ENCODE measurements at places on chromosomes 2 and 18.
A peak's percentile ranks its signal among the peaks of the same experiment; 100 is the strongest.

DNA sequence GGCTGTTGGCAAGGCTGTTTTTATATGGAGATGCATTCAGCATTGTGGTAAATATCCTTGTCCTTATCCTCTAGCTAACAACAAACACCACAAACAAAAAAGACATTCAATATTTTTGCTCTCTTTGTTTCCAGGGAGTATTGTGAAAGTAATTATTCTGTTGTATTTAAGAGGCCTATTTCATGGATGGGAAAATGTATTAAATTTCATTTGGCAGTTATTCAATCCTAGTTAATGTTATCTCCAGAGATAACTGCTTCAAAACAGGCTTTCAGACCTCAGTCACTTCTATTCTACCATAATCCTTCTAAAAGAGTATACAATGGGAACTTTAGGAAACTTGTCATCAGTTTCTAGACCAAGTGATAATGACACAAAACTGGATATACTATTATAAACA, 280.5 kb upstream of the CCDC68 start:
- no peak for DNase-seq

- no peak for DNase-seq
These were observed 60.5 kb downstream of the CDH2 start for GRCh38 chr18:28116461-28116860.

DNA sequence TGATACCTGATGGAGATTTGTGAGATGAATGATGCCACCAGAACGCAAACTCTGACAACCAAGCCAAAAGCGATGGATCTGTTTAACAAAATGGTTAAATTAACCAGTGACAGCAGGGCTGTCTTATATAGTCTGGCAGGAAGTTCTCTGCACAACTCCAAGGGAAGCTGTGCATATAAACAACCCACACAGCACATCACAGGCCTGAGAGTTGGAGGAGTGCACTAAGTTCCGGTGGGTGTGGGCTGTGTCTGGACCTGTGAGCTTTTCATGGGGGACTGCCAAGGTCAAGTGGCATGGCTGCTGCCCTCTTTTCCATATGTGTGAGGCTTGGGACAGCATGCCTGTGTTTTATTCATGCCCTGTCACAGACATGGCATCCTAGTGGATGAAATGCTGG, 414.6 kb upstream of the TRIB2 start:
- no peak for DNase-seq

DNA sequence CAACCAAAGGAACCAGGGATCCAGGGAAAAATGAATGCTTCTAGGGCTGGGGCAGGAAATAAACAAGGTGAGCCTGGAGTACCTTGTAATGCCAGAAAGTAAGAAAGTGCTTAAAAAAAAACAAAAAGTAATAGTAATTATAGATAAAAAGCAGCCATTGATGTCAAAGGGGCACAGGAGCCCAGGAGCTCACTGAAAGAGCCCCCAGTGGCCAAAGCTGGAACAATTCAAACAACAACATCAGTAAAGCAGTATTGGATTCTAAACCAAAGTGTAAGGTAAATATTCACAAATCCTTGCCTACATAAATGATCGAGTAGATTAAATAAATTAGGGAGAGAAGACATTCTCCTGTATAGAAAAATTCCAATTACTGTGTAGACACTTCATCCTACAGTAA, 114.3 kb upstream of the ARL4C start:
- DNase-seq: no peak

DNA sequence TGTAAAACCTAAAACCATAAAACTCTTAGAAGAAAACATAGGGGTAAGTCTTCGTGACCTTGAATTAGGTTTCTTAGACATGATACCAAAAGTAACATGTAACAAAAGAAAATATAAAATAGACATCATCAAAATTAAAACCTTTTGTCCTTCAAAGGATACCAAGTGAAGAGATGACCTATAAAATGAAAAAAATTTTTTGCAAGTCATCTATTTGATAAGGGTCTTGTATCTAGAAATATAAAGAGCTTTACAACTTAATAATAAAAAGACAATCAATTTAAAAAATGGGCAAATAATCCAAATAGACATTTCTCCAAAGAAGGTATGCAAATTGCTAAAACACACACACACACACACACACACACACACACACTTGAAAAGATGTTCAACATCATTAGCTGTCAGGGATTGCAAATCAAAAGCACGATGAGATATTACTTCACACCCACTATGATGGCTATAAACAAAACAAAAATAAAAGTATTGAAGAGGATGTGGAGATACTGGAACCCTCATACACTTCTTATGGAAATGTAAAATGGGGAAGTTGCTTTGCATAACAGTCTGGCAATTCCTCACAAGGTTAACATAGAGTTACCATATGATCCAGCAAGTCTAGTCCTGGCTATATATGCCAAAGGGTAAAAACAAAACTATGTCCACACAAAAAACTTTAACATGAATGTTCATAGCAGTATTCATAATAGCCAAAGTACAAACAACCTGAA, 23.3 kb downstream of the SPDYA start:
- no peak for DNase-seq

- no peak for DNase-seq
These were observed 136.4 kb downstream of the THSD7B start for GRCh38 chr2:136901732-136902131.

DNA sequence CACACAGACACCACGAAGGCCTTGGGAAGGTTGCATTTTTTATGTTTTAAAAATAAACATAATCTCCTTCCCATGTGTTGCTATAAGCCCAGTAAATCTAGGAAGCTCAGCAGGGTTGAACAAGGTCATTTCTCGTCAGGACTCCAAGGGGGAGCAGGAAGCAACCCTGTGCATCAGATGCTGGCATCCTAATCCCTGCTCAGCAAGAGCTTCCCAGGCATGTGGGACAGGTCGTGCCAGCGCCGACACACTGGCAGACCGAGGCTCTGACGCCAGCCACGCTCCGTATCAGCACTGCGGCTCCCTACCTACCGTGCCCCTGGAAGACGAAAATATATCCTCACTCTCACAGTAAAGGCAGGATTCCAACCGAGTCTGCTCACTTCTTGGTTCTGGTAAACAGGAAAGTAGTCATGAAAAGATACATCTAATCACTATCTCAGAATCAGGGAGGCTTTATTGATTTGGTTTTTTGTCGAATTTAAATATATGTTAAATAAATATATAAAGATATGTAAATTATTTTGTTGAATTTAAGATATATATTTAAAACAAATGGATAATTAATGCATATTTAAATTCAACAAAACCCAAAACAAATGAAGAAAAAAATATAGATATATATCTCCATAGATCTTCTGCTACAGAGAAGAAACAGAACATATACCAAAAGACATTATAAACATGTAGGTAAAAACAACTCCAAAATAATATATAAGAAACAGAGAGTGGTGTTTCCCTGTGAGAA, 61.4 kb downstream of the TXNL1 start:
- DNase-seq: no peak

DNA sequence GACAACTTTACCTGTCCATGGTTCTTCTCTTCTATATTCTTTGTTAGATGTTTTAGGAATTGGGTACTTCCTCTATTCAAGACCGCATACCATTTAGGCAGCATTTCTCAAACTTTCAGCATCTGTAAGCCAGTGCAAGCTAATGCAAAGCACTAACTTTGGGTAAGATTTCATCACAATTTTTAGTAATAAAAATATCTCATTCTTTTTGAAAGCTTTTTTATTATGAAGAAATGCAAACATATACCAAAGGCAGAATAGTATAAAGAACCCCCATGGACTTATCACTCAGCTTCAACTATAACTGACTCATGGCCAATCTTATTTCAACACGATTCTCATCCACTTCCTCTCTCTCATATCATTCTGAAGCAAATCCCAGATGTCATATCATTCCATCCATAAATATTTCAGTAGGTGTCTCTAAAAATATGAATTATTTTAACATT, 32.9 kb downstream of the INO80C start:
- DNase-seq: no peak

- DNase-seq: peak; percentile 87
These were observed 363.5 kb upstream of the TNP1 start for GRCh38 chr2:217223222-217223930.

- peak; percentile 22 for DNase-seq
These were observed 1398.3 kb downstream of the DSC3 start for GRCh38 chr18:29644276-29644675.
